ENCODE measurements at places on chromosomes 7 and 10.
A peak's percentile ranks its signal among the peaks of the same experiment; 100 is the strongest.

- DNase-seq: no peak
Measured at GRCh38 chr7:29915481-29916215, 74.0 kb downstream of the SCRN1 start.

DNA sequence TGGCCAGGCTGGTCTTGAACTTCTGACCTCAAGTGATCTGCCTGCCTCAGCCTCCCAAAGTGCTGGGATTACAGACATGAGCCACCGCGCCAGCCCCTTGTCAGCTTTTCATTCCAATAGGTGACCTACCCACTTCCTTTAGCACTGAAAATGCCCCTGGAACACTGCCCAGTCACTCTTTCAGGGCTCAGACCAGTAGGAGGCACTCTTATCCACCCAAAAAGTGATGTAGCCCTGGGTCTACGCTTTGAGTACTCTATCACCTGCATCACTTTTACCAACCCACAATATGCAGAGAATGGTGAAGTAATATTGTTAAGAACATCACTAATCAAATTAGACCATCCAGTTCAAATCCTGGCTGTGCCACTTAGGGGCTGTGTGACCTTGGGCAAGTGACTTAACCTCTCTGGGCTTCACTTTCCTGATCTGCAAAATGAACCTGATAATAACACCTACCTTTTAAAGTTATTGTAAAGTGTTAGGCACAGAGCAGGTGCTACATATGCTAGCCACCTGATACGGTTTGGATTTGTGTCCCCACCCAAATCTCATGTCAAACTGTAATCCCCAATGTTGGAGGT lies 5.2 kb downstream of the CALN1 start:
- no peak for DNase-seq

DNA sequence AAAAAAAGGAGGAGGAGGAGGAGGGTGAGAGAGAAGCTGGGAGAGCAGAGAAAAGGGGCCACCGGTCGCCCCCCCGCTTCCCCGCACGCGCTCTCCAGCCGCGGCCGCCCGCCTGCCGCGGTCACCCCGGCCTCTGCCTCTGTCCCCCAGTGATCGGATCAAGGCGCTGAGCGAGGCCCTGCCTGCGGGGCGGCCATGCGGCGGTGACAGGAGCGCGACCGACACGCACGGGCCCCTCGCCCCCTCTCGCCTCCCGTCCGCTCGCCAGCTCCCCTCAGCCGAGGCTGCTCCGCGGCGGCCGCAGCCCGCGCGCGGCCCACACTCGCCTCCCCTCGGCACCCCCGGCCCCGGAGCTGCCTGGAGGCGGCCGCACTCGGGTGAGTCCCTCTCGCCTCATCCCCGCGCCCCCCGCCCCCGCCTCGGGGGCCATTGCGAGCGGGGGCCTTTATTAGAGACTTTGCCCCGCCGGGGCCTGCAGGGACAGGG lies at the start of gene GTF2I:
GTF2I (plus strand) TSS at position 27 of the 486 bp plus-strand sequence. CDS start 31,411 bp downstream, outside the sequence.
- DNase-seq: peak; percentile 75

- DNase-seq: no peak
Measured at GRCh38 chr10:24428410-24428782, 219.5 kb downstream of the KIAA1217 start.

GRCh38 chr7:27966219-27966780 lies 214.3 kb downstream of the JAZF1 start:
- no peak for DNase-seq

DNA sequence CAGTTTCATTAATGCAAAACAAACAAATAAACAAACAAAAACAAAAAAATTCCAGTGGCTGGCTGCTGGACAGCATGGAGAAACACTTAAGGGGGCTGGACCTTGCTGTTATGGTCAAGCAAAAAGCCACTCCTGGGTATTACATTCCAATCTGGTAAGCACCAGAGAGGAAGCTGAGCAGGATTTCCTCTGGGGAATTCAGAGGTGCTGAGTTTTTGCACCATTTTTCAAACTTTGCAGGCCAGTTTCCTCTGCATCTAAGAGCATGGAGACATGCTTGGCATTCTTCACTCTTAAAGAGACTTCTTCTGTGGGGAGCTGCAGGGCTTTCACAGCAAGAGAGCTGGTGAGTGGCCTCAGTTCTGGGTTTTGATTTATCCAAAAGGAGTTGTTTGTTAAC lies 84.5 kb downstream of the FZD1 start:
- DNase-seq: no peak

DNA sequence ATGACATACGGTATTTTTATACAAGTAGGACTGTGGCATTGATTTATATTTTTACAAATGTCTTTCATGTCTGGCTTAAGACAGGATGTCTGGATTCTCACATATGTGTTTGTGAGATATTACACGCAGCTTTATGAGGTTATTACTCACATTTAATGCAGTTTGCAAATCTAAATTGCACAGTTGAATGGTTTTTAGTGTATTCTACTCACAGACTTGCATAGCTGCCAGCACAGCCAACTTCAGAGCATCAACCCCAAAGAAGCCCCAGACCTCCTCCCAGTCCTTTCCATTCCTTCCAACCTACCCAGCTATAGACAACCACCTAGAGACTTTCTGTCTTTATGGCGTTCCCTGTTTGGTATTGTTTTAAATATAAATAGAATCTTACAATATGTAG lies 193.8 kb upstream of the SHH start:
- DNase-seq: no peak

DNA sequence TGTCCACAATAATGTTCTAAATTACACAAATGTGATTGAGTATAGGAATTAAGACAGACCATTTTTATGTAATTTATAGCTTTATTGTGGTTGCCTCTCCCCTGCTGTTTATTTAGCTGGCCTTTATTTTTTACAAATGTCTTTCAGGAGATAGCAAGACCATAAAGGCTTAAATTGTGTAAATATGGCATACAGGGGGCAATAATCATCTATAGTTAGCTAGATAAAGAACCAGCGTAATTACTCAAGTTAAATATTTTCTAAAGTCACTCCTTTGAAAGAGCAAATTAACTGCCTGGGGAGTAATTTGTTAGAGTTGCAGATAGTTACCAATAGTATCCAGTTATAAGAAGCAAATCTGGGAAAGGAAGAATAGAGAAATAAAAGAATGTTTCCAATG lies at the start of gene MALRD1:
MALRD1 (plus strand) TSS at position 313 of the 400 bp plus-strand sequence. CDS start 138 bp downstream, outside the sequence.
- DNase-seq: no peak

GRCh38 chr10:19840776-19841175 lies 24.5 kb downstream of the PLXDC2 start:
- DNase-seq: no peak

DNA sequence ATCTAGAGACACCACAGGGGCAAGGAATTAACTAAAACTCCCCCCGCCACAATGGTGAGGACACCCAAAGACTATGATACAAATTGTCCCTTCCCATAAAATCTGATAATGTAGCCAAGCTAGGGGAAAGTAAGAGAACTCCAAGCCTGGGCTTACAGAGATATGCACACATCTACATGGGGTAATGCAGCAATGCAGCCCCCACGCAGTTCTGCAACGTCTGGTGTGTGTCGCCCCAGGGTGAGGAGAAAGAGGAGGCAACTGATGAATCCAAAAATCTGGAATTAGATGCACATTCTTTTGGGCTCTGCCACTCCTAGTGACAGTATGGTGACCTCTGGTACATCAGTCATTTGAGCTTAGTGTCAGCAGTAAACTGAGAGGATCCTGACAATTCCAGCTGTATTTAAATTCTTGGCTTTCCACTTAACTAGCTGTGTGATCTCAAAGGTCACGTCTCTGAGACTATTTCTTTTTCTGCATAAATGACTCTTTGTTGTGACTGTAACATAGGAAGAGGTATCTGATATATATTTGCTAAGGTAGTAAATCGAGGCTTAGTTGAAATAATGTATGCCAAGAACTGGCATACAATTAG lies 51.5 kb downstream of the PIP4K2A start:
- DNase-seq: no peak

GRCh38 chr10:64507651-64508028 lies 986.4 kb downstream of the REEP3 start:
- DNase-seq: no peak

DNA sequence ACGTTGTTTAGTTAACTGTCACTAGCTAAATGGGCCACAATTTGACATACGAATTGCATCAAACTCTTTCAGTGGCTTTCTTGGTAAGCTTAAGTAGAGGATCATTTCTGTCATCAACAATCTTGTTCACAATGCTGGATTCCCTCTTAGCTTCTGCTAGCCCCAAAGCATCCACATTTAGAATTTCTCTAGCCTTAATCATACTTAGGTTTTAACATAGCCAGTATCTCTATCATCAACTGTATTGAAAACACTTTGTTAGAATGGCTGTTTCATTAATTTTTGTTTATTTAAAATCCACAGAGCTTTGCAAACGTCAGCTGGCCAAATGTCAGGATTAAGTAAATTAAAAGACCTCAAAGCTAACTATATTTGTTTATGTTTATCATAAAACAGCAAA lies 41.1 kb downstream of the ABRAXAS2 start:
- DNase-seq: no peak

- DNase-seq: no peak
Measured at GRCh38 chr7:37225285-37225969, 223.2 kb downstream of the ELMO1 start.

- no peak for DNase-seq
Measured at GRCh38 chr10:83585686-83586085, 553.6 kb upstream of the GHITM start.

- DNase-seq: no peak
Measured at GRCh38 chr7:23467291-23467805, 2.9 kb downstream of the IGF2BP3 start.

- DNase-seq: no peak
Measured at GRCh38 chr10:3140280-3140679, 32.3 kb downstream of the PITRM1 start.

GRCh38 chr10:511101-511848 lies 178.2 kb downstream of the DIP2C start:
- DNase-seq: peak; percentile 97

DNA sequence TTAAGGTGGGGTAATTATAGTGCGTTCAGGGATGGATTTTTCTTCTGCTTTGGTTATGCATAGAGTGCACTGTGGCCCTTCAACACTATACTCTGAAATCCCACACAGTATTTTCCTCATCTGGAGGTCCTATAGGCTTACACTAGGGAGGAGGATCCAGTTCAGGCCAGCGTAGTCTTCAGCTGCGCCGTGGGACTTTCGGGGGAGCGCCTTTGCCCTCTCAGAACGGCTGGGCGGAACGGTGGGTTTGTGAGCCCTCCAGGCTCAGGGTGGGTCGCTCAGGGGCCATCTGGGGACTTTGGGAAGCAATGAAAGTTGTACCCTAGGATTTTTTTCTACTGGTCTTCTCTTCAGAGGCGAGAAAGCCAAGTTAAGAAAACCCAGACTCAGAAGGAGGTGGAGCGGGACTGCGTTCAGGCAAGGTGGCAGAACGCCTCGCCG lies 652 bp upstream of the VPS26A start:
- DNase-seq: peak; percentile 81

DNA sequence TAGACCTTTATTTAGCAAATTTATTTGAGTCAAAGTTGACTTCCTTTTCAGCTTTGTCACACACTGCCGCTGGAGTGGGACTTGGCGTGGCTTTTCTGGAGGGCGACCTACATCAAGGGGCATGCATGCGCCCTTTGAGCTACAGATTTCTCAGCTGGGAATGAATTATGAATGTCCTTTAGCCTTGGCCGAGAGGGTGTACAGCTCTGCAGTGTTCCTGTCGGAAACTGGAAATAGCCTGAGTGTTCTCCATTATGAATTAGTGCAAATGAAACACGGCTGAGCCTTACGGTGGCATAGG lies 79.7 kb downstream of the GLRX3 start:
- DNase-seq: no peak

- DNase-seq: no peak
Measured at GRCh38 chr10:101137271-101137670, 6.2 kb downstream of the TLX1 start.

DNA sequence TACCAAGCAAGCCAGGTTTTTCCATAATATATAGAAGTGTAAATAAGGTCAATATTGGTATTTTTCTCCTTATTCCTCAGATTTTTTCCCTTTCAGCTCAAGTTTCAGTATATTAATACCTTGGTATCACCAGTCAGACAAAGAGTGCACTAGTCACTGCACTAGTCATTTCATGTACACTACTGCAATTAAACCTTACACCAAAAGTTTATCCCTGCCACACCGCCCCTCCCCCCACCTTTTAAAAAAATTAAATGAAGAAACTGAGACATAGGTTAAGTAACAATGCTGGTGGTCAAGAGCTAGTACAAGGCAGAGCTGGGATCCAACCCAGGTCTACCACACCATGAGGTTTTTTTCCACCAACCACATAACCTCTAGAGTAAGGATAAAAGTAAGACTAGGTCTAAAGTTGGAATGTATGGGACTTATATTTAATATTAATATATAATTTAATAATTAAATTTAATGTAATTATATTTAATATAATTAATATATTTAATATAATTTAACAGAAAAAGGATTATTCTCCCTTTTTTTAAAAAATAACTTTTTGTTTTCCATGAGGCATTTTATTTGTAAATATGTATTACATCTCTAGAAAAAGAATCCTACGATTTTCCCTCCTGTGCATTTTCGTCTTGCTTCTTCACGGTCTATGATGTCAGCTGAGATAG lies 68.5 kb downstream of the NT5C2 start:
- DNase-seq: no peak

GRCh38 chr7:20089431-20089830 lies 127.8 kb downstream of the MACC1 start:
- no peak for DNase-seq

- DNase-seq: no peak
Measured at GRCh38 chr10:86393862-86394455, 27.4 kb upstream of the GRID1 start.

- peak; percentile 53 for DNase-seq
Measured at GRCh38 chr7:102046373-102047117, 229.1 kb downstream of the CUX1 start.
